ENCODE measurements at places on chromosomes 4 and X.

DNA sequence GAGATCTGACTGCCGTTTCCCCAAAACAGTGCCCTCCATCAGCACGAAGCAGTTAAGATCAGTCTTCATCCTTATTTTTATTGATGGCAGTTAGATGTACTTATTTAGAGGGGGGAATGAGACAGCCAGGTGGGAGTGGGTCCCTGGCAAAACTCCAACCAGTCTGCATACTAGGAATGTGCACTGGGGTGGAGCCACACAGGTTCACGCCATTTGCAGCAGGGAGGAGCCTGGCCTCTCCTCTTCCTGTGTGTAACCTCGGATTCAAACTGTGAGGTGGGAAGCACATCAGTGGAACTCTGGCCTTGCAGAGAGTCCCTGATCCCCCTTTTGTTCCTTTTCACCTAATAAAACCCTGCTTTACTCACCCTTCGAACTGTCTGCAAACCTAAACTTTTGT, 987.7 kb upstream of the GRIA3 start:
- DNase-seq = no peak

DNA sequence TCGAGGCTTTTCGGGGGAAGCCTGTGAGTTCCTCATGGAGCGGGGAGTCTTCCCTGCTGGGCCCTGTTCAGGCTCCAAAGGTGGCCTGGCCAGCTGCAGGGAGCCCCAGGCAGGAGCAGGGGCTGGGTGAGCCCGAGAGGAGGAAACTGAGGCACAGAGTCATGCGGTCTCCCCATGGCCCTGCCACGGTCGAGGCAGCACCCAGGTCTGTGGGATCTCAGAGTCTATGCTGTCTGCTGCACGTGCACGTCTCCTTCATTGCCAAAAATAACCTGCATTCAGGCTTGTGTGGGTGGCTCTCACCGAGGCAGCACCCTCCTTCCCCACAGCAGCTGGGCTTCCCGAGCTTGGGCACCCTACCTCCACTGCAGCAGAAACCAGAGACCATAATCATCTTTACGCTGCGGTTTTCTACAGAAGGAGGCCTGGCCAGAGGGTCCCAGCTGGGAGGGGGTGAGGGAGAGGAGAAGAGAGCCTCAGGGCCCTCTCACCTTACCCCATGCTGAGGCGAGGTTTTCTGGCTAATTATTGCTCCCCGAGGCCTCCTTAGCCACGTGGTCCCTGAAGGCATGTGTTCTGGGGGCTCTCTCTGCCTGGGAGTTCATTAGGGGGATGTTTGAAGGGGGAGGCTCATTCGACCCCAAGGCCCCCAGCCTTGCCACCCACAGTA, 64.3 kb downstream of the CPZ start:
- DNase-seq = no peak

- no peak for DNase-seq
These were observed 192.2 kb downstream of the FGF13 start for GRCh38 chrX:138519296-138519695.

DNA sequence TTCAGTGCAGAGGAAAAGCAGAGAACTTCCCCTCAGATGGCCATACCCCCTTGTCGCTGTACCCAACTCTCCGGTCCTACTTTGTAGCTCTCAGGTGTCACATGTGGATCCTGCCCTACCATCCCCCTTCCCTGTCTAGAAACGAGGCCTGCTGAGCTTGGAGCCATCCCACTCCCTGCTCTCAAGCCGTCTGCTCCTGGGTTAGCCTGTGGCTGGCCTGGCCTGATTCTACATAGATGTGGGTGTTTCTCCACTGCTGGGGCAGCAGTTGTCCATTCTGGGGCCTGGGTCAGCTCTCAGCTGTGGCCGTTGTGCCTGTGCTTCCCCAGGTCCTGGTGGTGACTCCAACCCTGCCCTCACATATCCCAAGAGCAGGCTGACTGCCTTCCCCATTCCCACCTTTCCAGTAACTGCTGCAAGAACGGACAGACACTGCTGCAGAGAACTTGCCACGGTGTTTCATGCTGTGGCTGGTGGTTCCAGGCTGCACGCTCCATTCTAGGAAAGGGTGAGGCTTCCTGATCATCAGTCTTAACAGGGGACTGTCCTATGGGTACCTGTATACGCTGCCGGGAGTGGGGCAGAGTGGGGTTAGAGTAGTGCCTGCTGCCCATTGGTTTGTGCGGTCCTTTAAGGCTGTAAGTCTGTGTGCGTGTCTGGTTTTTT, 3.6 kb downstream of the IL9R start:
- no peak for DNase-seq

- DNase-seq = no peak
These were observed 23.0 kb downstream of the GAB1 start for GRCh38 chr4:143359644-143360193.

Measured in hematopoietic multipotent progenitor cell treated with erythropoietin and hydrocortisone succinate and interleukin-3 and kit ligand, for 15 days (in vitro differentiated cells).